ENCODE measurements at places on chromosomes 7 and 10.
A peak's percentile ranks its signal among the peaks of the same experiment; 100 is the strongest.

GRCh38 chr7:264541-265191 lies 25.3 kb upstream of the FOXL3 start:
- DNase-seq, result no peak

GRCh38 chr7:77393261-77393660 lies 22.9 kb downstream of the GSAP start:
- no peak for DNase-seq

DNA sequence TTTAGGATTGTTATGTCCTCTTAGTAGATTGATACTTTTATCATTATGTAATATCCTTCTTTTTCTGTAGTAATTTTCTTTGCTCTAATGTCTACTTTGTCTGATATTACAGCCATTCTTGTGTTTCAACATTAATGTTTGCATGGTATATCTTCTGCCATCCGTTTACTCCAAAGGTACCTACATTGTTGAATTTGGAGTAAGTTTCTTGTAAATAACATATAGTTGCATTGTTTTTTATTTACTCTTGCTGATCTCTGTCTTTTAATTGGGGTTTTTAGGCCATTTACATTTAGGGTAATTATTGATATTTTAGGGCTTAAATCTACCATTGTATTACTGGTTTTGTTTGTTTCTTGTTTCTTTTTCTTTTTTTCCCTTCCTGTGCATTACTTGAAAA lies 100.1 kb downstream of the STK31 start:
- no peak for DNase-seq

DNA sequence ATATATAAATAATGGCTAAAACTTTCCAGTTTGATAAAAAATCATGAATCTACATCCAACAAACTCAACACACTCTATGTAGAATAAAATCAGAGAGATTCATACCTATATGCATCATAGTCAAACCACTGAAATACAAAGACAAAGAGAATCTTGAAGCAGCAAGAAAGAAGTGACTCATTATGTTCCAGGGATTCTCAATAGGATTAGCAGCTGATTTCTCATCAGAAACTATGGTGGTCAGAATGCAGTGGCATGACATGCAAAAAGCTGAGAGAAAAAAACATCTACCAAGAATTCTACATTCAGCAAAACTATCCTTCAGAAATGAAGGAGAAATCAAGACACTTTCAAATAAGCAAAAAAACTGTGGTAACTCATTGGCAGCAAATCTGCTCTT lies 187.4 kb downstream of the RNLS start:
- no peak for DNase-seq

DNA sequence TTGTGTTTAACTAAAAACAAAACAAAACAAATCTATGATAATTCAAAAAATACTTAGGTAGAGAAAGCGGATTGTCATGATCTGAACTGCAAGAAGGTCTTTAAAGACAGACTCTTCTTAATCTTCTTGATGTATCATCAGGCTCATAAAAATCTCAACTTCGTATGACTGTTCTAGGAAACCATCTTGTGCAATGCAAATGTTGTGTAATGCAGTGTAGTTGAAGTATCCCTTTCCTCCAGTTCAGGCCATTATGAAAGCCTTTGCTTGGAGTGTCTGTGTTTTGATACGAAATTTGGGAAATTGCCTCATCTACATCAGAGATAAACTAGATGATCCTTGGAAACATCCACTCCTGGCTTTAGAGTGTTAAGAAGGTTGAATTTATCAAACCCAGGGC lies 30.9 kb downstream of the CDK1 start:
- no peak for DNase-seq

DNA sequence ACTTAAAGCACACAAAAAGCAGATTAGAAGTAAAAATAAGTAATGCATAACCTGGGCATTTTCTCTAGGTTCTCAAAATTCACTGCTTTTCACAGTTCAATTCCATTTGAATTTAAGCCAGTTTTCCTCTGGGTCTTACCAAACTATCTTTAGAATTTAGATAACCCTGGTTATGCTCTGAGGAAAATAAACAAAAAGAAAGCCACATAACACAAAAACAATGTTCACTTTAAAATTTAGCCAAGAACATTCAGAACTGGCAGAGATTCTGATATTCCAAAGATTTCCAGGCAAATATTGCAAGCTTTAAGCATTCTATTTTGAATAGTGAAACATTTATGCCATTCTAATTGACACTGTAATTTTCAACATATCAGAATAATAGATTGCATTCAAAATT lies 50.7 kb upstream of the PRKG1 start:
- DNase-seq, result no peak

- DNase-seq, result no peak
Measured at GRCh38 chr10:75660823-75661222, 229.4 kb downstream of the LRMDA start.

DNA sequence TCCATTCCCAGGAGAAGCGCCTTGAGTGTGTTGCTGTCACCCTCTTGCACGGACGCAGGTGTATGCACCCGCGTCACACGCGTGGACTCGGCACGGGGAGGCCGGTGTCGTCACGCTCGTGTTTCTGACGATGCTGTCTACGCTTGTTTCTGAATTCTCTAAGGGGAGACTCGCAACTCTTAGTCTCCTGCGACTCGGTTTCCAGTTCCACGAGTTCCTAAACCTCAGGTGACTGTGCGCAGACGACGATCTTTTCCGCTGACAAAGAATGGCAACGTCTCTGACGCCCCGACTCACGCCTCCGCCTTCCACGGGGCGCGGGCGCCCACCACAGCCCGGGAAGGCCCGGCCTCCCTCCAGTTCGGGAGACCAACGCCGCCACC lies 579 bp downstream of the IDI1 start:
- DNase-seq, result no peak

GRCh38 chr10:13502380-13502779 lies 26.4 kb downstream of the BEND7 start:
- peak; percentile 52 for DNase-seq
